HuH-7 (cell line): ENCODE measurements at places on chromosomes 12 and 14.
A peak's percentile ranks its signal among the peaks of the same experiment; 100 is the strongest.

- DNase-seq = no peak
These were observed 8.2 kb downstream of the KRT4 start for GRCh38 chr12:52805739-52806138.

- DNase-seq = no peak
These were observed 165.5 kb downstream of the KIF21A start for GRCh38 chr12:39277416-39277815.

DNA sequence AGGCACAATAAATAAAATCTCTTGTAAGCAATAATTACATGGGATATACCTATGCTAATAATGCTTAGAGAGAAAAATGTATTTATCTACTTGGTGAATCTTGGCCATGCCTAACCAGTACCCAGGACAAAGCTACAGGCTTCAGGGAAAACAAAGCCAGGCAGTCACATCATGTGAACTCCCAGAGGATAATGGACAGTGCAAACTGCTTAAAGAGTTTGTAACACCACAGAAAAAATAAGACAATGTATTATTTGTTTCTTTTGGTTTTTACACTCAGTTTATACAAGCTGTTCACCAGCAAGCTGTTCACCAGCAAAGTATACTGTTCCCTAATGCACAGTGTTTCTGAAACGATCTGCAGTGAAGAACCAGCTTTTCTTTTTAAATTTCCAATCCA, 38.0 kb downstream of the DICER1 start:
- no peak for DNase-seq

DNA sequence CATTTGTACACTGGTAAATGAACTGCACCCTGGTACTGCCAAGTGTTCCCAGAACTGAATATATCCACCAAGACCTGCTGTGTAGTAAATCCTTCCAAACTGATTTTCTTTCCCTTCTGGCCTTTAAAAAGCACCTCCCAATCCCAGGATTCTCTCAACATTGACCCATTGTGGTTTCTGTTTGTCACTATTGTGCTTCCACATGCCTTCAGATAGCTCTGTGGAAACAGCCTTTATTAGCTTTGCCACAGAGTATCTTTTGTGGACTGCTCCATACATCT, 949 bp upstream of the KIF21A start:
- DNase-seq = no peak

- DNase-seq = no peak
These were observed 6.0 kb downstream of the KRT7 start for GRCh38 chr12:52238916-52239646.

GRCh38 chr12:42625611-42626010, 36.1 kb upstream of the PRICKLE1 start:
- no peak for DNase-seq

DNA sequence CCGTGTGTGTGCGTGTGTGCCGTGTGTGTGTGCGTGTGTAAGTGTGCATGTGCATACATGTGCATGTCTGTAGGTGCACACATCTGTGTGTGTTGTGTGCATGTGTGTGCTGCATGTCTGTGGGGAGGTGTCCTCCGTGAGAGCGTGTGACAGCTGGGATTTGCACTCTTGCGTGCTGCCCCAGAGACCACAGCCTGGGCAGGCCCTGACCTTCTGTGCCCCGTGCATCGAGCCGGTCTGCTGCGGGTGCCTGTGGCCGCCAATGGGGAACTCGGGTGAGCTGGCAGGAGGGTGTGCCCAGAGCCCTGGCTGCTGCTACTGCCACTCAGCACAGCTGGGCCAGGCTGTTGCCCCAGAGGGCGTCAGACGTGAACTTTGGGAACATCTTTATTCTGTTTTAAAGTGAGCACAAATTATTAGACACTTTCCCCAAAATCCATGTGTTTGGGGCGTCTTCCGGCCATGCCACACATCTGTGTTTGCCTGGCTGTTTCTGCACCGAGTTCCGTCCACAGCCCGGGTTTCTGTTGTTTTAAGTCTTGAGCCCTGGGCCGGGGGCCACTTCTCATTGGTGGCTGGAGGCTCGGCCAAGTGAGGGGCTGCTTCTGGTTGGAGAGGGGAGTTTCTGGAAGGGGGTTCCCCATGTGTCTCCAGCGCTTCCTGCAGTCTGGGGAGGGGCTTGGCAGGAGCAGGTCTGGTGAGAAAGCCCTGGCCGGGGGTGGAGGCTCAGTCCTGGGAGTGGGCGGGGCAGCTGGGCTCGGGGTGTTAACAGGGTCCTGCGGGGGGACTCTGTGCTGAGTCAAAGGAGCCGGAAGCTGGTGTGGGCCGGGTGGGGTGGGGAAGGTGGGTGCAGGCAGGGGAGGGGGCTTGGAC, 7.6 kb downstream of the CEP170B start:
- no peak for DNase-seq

DNA sequence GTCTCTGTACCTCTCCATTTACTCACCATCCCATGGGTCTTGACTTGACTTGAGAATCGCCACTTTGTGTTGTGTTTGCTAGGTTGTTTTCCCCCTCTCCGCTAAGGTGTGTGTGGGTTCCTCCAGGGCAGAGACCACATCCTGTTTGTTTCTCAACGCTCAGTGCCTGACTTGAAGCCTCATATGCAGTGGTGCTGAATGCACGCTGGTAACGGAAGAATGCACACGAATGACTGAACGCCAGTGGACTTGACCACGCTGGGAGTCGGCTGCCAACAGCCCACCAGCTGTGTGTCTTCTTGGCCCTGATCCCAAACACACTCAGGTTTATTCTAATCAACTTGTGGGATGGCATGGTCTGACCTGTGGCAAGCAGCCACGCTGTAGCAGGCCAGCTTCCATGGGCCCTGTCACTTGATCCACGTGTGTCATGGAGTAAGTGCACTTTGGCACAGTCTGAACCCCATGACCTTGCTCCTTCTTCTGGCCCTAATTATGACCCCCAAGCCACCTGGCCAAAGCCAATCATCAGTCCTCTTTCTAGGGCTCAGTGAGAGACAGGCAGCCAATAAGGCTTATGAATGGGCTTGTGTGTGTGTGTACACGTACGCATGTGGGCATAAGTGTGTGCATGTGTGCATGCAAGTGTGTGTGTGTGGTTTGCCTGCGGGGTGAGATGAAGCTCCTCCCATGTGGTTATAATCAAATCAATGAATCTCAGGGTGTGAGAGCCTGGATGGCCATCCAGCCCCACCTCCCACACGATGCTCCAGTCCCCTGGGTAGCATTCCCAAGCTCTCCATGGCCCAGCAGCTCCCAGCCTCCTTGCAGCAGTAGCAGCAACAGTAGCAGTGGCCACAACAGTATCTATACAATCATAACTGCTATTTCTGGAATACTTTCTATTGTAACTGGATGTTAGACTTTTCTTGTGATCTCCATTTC, 6.4 kb upstream of the TC2N start:
- DNase-seq = no peak

- no peak for DNase-seq
These were observed 28.2 kb downstream of the P2RX4 start for GRCh38 chr12:121238086-121238485.

GRCh38 chr14:54698501-54698900, 131.6 kb downstream of the SAMD4A start:
- no peak for DNase-seq

- DNase-seq = no peak
These were observed 98.0 kb downstream of the BBS10 start for GRCh38 chr12:76250256-76250655.

DNA sequence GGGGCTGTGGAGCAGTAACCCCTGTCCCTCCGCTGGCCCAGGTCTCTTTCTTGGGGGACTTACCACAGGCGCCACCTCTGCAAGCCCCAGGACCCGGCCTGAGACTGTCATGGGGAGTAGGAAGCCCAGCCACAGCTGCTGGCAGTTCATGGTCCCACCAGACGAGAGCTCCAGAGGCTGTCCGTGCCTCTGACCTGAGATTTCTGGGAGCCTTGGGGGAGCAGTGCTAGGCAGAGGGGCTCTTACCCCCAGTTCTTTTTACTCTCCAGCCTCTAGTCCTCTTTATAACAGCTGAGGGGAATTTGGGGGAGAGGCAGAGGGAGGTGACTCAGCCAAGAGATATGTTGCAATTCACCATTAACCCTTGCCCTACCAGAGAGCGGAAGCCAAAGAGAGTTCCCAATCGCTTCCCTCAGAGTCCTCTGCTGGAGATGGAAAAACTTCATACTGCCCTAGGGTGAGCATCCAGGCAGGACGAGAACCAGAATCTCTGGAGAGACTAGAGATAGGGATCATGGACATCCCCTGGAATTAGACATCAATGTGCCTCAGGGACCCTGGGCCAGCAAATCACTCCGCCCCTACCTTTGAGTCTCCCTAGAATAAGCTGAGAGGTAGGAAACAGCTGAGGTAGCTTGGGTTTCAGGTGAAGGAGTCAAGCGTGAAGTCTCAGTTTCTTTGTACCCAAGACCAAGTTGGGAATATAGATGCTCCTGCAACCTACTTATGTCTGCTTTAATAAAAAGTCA, at the start of gene MMP19:
MMP19 (minus strand) TSS at position 256 of the 749 bp plus-strand sequence; CDS start at position 150, 106 bp downstream.
- no peak for DNase-seq

DNA sequence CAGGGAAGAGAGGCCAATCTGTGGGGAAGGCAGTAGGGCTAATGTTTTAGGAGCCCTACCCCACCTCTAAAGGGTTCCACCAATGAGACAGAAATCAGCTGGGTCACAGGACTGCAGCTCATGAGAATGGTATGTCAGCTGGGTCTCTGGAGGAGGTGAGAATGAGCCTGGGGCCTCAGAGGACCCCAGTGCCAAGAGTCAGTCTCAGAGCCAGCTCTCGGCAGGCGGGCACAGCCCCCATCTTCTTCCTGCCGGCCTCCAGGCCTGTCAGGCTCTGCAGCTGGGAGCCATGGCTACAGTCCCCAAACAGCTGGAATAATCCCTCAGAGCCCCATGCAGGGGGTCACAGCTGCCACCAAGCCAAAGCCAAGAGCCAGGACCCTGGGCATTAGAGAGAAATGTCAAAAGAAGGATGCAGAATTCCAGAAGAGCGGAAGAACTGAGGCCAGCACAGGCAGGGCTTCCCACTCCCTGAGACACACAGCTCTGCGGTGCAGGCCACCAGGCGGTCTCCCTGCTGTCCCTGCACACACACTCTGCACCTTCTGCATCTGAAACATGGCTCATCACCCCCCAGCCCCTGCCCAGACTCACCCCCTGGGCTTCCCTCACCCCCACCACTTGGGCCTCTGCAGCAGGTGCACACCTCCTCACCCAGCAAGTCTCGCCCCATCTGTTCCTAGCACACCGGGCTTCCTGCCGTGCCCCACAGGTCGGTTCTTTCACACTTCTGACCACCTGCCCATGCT, 26.0 kb downstream of the ITPK1 start:
- DNase-seq = no peak

DNA sequence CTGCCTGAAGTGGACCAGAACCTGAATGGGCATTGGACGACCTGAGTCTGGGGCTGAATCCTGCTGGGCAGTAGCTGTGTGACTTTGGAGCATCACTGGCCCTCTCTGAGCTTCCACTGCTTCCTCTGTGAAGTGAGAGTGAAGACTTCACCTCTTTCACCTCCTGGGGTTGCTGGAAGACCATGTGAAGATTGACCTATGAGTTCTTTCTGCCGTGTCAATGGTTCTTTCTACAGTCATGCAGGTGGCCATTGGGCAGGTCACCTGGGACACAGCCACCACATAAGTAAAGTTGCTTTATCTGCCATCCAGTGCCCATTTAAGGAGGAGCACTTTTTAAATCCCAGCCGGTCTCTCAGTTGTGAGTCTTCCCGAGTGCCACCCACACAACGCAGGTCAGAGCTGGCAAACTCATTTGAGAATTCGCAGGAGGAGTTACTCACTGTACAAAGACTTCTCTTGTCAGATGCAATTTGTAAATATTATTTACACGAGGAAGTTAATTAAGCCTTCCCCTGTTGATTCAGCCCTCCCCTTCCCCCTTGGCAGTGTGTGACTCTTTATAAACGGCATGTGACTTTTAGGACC, 74.8 kb upstream of the TCL1B start:
- no peak for DNase-seq

- DNase-seq = peak; percentile 48
These were observed 870 bp downstream of the BMAL2 start for GRCh38 chr12:27333403-27334009.

- peak; percentile 12 for DNase-seq
These were observed 41.2 kb downstream of the YLPM1 start for GRCh38 chr14:74804219-74804825.

- no peak for DNase-seq
These were observed 44.6 kb upstream of the ANO2 start for GRCh38 chr12:5989621-5990020.

- no peak for DNase-seq
These were observed 384.9 kb downstream of the SOX5 start for GRCh38 chr12:23564451-23565152.

DNA sequence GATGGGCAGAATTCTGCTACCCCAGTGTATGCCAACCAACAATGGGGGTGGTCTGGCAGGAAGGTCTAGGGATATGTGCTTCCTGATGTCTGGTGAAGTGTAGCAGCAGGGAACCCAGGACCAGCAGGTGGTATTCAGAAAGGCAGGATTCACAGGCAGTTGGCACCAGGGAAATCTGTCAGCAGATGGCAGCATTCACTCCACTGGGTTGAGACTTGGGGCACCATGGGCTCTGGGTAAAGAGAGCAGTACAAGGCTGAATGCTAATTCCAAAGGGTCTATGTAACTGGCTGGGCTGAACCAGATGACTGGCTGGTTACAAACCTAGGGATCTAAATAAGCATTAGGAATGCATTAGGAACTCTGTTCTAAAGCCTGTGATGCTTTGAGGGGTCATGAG, 466.9 kb upstream of the STXBP6 start:
- no peak for DNase-seq

- no peak for DNase-seq
These were observed 35.4 kb upstream of the LTA4H start for GRCh38 chr12:96070670-96071279.

DNA sequence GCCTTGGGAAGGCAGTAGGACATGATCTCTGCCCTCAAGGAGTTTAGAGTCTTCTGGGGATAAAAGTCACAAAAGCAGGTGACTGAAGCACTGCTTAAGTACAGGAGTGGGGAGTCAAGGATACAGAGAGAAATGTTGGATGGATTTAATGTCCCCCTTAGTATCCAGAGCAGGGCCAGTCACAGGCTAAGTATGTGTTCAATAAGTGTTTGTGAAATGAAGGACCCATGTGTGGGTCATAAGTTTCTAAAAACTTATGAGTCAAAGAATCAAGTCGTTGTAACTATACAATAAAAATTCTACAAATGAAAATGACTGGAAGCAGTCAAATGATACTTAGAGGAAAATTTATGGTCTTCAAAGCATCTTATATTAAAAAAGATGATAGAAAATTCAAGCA, 25.1 kb downstream of the KRT80 start:
- DNase-seq = no peak

DNA sequence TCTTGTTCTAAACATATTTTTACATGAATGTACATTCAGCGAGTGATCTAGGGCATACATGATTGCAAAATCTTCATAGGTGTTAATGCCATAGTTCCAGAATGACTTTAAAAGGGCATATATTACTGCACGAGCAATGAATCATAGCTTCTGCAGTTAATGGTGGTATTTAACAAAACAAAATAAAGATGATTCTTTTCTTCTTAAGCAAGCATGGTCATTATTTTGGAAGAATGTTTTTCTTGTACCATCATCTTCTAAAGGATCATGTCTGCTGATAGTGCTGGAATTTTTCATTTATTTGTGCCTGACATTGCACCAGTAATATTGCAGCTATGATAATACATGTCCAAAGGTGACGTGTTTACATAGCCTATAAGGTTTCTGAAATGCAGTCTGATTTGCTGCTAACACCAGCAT, 388.6 kb downstream of the CCDC91 start:
- DNase-seq = no peak
